ENCODE measurements at places on chromosomes 11 and 22.

DNA sequence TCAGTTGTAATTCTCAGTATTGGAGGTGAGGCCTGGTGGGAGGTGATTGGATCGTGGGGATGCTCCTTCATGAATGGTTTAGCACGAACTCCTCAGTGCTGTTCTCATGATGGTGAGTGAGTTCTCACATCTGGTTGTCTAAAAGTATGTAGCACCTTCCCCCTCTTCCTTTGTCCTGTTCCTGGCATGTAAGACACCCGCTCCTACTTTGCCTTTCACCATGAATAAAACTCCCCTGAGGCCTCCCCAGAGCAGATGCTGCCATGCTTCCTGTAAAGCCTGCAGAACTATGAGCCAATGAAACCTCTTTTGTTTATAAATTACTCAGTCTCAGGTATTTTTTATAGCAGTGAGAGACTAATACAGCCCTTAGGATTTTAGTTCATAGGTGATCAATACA, 191.5 kb downstream of the MAML2 start:
- H3K4me1 ChIP-seq, result peaks cover 7% of the 10 kb centered on the region
- H3K36me3 ChIP-seq, result no peaks in the 10 kb centered on the region
- no peak for DNase-seq
- no peaks in the 10 kb centered on the region for H3K27me3 ChIP-seq
- no peak overlapping the region for H3K4me3 ChIP-seq

- H3K4me1 ChIP-seq, result no peaks in the 10 kb centered on the region
- H3K27me3 ChIP-seq, result no peaks in the 10 kb centered on the region
- DNase-seq, result no peak
- no peak overlapping the region for H3K4me3 ChIP-seq
- H3K27ac ChIP-seq, result no peak overlapping the region
Observed at GRCh38 chr22:26792522-26792921, 135.1 kb downstream of the MIAT start.

DNA sequence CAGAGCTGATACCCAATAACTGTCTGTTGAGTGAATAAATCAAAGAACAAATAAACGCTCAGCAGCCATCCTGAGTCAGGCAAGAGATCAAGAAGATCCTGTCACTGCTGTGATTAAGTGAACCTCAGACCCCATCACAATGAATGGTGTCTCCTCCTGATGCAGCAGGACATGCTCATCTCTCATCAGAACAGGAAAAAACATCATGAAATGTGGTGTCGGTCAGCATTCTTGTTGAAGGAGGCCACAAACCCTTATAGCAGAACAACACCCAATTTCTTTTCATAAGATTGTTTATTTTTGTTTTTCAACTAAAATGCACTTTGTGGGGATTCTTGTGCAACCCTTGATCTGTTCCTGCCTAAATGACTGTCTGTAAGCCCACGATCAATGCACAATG, 60.3 kb downstream of the SYTL2 start:
- H3K4me3 ChIP-seq, result no peak overlapping the region
- no peaks in the 10 kb centered on the region for H3K36me3 ChIP-seq
- H3K27me3 ChIP-seq, result no peaks in the 10 kb centered on the region

DNA sequence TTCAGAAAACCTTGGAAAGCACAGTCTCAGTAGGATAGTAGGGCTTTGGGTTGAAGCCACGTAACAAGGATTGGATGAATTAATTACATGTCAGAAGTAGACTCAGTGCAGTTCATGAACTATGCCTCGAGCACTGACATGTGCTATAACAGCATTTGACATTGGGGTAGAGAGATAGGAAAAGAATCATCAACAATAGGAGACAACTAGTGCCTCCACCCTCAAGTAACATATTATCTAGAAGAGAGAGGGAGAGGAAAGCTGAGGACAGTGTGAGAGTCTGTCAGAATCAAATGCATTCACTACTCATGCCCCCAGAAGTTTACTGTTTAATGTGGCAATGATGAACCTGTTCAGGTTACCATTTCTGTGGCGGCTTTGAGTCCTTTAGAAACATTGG, 26.4 kb downstream of the MMP13 start:
- no peaks in the 10 kb centered on the region for H3K36me3 ChIP-seq
- H3K27me3 ChIP-seq, result no peaks in the 10 kb centered on the region
- no peak overlapping the region for H3K4me3 ChIP-seq
- peaks cover 12% of the 10 kb centered on the region for H3K4me1 ChIP-seq

- H3K27ac ChIP-seq, result peak overlapping the region; percentile 14
- no peaks in the 10 kb centered on the region for H3K36me3 ChIP-seq
- H3K4me1 ChIP-seq, result peaks cover 52% of the 10 kb centered on the region
- H3K27me3 ChIP-seq, result no peaks in the 10 kb centered on the region
- DNase-seq, result peak; percentile 49
Observed at GRCh38 chr11:71286701-71287643, 34.6 kb upstream of the SHANK2 start.

DNA sequence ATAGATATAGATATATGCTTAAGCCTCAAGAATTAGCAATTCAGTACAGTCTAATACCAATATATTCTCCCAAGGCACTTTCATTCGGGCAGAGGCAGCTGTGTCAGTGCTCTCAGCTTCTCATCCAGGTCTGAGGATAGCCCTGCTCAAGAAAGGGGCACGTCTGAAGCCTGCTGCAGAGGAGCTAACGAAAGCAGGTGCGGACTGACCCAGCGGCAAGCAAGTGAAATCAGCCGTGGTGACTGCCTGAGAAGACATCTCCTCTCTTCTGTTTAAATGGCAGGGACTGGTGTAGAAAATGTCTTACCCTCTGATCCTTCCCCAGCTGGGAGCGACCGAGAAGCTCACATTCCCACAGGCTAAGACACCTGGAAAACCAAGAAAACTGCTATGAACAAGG, 468.6 kb downstream of the BRD1 start:
- H3K4me3 ChIP-seq, result no peak overlapping the region
- no peak for DNase-seq
- H3K36me3 ChIP-seq, result no peaks in the 10 kb centered on the region
- no peaks in the 10 kb centered on the region for H3K4me1 ChIP-seq
- no peak overlapping the region for H3K27ac ChIP-seq
- H3K27me3 ChIP-seq, result peaks cover 6% of the 10 kb centered on the region

- peaks cover 12% of the 10 kb centered on the region for H3K4me1 ChIP-seq
- no peak overlapping the region for H3K27ac ChIP-seq
- H3K4me3 ChIP-seq, result no peak overlapping the region
- DNase-seq, result no peak
- H3K27me3 ChIP-seq, result no peaks in the 10 kb centered on the region
- no peaks in the 10 kb centered on the region for H3K36me3 ChIP-seq
Observed at GRCh38 chr11:12159351-12160099, 49.1 kb downstream of the MICAL2 start.

Data from body of pancreas (tissue), 4 donors.